ENCODE measurements at places on chromosomes 11 and 22.

DNA sequence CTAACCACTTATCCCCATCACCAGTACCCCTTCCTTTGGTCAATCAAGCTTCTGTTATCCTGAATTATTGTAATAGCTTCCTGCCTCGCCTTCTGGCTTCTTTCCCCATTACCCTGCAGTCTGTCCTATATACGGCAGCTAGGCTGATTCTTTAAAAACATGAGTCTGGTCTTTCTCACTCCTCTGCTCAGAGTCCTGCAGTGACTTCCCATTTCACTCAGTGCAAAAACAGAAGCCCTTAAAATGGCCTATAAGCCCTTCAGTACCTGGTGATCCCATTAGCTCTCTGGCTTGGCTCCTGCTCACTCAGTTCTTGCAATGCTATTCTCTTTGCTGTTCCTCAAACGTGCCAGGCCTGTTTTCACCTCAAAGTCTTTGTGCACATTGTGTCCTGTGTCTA, 58.4 kb downstream of the JRKL start:
- DNase-seq, result no peak

GRCh38 chr22:45036154-45036553, 26.3 kb upstream of the PHF21B start:
- DNase-seq, result no peak

- no peak for DNase-seq
These were observed 6.3 kb downstream of the OPCML start for GRCh38 chr11:133525976-133526375.

DNA sequence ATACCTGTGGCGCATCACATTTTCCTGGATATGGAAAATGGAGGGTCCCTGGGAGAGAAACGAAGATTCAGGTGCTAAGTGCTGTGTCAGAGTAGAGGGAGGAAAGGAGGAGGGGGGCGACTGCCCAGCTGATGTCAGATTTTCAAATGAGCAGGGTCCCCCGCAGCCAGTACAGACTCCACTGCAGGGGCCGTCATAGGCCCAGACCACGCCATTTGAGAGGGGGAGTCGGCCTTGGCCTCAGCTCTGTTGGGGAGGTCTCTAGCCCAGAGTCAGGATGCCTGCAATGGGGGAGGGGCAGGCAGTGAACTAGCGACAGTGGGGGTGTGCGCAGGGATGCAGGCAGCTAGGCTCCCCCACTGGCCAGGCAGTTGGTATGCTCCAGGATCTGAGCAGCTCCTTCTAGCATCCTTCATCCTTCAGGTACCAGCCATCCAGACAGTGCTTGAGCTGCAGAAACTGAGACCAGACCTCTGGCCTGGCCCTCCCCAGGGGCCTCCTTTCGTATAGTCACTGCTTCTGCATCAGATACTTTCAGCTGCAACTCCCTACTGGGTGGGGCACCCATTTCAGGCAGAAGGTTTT, at the start of the genes BSCL2 and GNG3:
TSS of gene BSCL2 (minus strand) at position 148 of the 585 bp plus-strand sequence. CDS start 229 bp downstream, outside the sequence.
TSS of gene GNG3 (plus strand) at position 400 of the 585 bp plus-strand sequence. CDS start 620 bp downstream, outside the sequence.
- no peak for DNase-seq

Data from osteoblast (primary cell).